ENCODE measurements at places on chromosomes 5 and 9. TPM values are rescaled to one million over a fixed set of nuclear protein-coding genes. Genes with fewer than 3 reads are reported as not detected.

DNA sequence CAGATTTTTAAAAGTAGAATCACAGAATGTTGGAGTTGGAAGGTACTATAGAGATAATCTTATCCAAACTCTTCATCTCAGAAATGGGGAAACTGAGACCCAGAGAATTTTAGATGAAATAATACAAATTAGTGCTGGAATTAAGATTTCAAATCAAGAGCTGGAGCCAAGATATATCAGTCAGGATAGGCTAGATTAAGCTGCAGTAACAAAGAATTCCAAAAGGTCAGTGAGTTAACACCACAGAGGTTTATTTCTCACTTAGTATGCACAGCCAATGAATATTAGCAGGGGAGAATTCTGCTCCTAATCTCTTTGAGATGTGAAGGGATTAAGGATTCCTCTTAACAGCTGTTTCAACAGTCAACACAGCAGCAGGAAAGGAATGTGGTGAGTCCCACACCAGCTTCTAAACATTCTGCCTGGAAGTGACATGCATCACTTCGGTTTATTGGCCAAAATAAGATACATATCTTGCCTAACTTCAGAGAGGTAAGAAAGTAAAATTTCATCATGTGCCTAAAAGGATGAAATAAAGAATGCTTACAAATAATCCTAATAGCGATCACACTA is 136.8 kb downstream of the FRMD3 start:
- no peak for DNase-seq

DNA sequence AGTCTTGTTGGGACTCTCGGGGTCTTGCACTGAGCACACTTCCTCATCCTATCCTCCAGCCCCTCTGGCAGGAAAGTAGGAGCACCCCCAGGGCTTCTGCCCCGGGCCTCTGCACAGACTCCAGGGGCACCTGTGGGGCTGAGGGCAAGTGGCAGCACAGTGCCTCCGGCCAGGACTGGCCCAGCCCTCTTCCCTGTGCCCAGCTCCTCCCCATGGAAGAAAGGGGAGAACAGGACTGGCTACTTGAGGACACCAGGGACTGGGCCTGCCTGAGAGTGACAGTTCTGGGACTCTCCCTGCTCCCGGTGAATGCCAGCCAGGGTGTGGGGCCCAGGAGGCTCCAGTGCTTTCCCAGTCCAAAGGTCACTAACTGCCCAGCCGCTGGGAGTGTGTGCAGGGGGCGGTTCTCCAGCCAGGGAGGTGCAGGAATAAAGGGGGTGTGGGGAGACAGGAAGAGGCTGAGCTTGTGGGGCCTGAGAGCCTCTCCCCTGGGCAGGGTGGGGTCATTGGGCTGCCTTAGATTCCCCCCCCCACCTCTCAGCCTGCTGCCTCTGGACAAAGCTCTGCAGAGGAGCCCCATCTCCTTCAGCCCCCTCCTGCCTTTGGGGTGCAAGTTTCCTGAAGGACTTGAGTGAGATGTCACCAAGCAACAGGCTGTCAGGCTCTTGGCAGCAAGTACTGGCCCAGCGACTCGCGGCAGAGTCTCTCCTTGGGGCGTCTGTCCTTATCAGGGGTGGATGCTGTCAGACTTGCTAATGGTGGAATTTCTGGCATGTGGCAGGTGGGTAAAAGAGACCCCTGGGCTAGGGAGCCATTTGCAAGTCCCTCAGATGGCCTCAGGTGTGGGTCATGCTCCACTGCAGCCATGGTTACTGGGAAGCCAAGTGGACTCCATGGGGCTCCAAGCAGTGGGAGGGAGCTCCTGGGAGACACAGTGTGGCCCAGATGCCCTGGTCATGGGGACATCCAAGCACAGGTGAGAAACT is 19.1 kb upstream of the JADE2 start:
- peak; percentile 11 for DNase-seq

DNA sequence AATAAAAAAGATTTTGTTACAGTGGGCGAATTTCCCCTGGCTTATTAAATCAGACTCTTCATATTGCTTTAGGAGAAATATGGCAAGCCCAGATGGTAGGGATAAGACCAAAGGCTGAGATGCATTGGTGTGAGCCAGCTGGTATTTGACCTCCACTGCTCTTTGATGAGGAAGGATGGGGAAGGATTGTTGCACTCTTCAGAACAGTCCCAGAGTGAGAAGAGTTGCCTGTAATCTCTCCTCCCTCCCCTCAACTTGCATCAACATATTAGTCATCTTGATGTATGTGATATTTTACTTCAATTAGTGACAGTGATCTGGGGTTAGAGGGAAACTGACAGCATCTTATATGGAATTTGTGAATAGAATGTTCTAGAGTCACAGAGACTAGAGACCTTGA is 136.6 kb downstream of the ADAMTS12 start:
- no peak for DNase-seq

- DNase-seq = no peak
Observed at GRCh38 chr5:150299571-150300327, 3.0 kb downstream of the ARSI start.

GRCh38 chr5:57719216-57719615 is 236.6 kb upstream of the ACTBL2 start:
- no peak for DNase-seq

The MZB1 gene
- total RNA-seq = not detected

DNA sequence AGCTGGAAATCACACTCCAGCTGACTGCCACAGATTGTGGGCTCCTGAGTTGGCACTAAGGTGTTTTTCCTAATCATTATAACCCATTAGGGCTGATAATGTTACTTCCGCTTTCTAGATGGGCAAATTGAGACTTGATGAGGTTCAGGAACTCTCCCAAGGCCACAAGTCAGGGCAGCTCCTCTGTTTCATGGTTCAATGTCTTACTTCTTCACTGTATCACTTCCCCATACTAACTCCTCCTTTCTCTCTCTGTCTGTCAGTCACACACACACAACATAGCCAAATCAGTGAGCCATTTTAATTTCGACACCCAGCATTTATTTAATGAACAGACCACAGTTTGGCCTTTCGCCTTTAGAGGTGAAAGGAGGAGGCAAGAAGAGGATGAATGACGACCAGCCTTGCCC is 17.8 kb upstream of the TRAF1 start:
- no peak for DNase-seq

DNA sequence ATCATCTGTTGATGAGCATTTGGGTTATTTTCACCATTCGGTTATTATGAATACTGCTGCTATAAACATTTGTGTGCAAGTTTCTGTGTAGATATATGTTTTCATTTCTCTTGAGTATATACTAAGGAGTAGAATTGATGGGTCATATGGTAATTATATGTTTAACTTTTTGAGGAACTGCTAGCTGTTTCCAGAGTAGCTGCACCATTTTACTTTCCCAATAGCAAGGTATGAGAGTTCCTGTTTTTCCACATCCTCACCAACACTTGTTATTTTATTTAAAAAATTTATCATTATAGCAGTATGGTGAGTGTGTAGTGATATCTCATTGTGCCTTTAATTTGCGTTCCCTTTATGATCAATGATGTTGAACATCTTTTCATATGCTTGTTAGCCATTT is 29.2 kb downstream of the CD14 start:
- no peak for DNase-seq

The IL13 gene
- total RNA-seq = not detected

Data from G401 (cell line).